Activated CD4-positive, CD25-positive, alpha-beta regulatory T cell treated with anti-CD3 and anti-CD28 coated beads, Interleukin-2, amount 50 U/mL, for 24 hours (primary cell): ENCODE measurements at places on chromosomes 5 and 9.
A peak's percentile ranks its signal among the peaks of the same experiment; 100 is the strongest.

DNA sequence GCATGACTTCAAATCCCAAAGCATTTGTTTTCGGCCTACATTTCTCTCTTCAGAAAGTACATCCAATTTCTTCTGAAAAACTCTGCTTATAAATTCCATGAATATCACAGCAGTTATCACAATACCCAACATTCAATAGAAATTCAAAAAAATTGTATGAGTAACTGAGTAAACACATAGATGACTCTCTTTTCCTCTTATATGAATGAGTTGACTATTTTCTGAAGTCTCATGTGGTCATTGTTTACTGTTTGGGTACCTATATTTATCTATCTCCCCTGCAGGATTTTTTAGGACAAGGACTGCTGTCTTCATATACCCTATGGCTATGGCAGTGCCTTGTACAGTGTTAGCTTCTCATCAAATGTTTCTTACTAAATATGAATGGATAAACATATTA lies 157.1 kb downstream of the HTR1A start:
- no peak for ATAC-seq

- ATAC-seq: peak; percentile 94
These were observed at the start of gene RANBP6 for GRCh38 chr9:6015278-6016157. RANBP6 (minus strand) TSS chr9:6015624; CDS start chr9:6015607, 17 bp downstream.

DNA sequence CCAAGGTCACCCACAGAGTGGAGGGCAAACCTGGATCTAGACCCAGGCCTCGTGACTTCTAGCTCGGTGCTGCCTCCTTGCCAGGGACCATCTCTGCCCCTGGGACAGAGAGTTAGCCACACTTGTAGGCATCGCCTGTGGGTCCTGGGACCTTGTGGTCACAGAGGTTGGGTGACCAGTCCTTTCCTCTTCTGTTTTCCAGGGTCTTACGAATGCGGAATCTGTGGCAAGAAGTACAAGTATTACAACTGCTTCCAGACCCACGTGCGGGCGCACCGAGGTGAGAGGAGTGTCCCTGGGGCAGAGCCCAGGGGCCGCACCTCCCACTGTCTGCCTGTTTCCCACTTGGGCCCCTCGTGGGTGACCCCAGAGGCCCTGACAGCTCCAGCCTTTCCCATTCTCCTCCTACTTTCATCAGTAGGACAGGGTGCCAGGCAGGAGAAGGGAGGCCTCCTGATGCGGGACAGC lies 76.3 kb downstream of the AMBP start:
- ATAC-seq: no peak

- ATAC-seq: no peak
These were observed 239.9 kb downstream of the ATPSCKMT start for GRCh38 chr5:10009802-10010201.

DNA sequence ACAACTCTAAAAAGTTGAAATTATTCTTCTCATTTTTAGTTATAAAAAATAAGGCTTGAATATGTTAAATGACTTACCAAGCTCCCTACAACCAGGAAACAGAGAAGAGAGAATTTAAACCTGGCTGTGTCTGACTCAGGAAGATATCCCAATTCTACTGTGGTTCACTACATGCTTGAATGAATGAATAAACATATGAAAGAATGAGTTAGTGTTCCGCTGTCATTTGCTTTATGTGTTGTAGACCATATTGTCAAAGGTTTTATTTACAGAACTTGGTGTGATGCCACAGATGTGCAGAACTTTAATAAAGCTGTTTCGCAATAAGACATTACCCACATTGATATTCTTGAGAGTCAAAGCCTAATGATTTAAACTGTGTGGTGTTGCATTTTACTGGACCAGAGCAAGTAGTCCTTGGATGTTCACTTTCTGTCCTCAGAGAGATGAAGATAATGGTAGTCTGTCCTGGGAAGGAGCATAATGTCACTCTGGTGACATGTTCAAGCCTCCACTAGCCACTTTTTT lies 313.2 kb downstream of the TRIM32 start:
- no peak for ATAC-seq

DNA sequence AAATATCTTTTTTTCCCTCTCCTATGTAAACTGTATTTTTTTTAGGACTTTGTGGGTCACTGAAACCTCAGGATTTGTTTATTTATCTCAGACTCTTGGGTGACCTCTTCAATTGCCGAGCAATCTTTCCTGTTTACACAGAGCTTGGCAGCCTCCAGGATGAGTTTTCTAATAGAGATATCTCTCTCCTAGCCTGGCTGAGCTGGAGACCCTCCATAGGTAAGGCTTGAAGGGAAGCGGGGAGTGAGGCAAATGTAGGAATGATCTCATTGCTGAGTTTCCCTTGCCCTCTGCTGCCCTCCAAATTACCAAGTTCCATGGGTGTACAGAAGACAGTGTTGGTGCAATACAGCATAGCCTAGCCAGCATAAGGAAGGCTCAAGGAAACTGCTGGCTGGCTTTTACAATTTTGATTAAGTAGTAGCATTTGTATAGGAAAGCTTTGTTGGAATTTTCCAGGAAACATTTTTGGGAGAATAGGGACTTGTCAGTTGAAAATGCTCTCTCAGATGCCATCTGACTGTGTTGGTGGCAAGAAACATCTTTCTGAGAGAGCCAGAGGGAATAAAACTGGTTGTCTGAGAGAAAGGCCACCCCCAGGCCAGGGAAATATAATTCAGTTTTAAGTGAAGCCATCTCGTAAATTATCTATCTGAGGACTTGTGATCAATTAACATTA lies 116.0 kb downstream of the NMUR2 start:
- ATAC-seq: no peak

GRCh38 chr5:153885141-153885540 lies 153.6 kb downstream of the FAM114A2 start:
- no peak for ATAC-seq

DNA sequence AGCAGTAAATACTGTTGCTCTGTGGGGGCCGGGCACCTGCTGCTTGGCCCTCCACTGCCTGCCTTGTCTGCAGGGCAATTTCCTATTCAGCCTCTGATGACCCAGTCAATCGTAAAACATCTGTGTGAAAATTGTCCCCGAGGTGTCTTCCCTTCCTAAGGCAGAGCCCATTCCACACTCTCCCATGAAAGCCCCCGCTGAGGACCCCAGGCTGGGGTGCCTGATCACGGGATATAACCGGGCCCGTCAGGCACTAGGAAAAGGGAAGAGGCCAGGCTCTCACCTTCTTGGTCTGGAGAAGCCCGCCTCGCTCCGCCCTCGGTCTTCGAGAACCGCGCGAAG lies 27.2 kb upstream of the SCGB3A1 start:
- no peak for ATAC-seq

GRCh38 chr9:120937596-120937995 lies 11.0 kb upstream of the TRAF1 start:
- ATAC-seq: no peak

DNA sequence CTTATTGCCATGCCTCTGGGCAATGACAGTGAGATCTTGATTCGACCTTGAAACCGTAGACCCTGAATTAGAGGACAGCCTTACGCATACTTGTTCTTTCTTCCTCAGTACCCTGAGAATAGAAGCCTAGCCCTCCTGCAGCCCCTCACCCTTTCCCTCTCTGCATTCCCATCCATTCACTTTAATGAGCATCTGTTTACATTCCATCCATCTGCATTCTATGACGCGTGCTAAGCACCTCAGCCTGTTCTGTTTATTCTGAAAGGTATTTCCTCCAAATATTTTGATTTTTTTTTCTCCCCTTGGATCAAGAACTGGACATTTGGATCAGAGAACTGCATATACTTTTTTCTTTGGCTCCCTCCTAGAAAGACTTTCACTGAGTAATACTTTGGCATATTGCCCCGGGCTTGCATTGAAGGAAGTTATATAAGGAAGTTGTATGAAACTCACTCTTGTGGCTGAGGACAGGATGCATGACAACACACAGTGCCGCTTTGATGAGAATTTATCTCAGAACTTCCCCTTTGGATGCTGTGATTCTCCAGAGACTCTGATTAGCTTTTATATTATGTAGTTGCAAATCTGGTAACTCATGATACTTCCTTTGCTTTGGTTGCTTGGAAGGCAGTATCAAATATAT lies 15.7 kb downstream of the TMEM8B start:
- ATAC-seq: no peak

- no peak for ATAC-seq
These were observed 133.5 kb downstream of the SGCD start for GRCh38 chr5:156460471-156460870.

- no peak for ATAC-seq
These were observed 41.0 kb downstream of the KCNMB1 start for GRCh38 chr5:170348137-170348633.

DNA sequence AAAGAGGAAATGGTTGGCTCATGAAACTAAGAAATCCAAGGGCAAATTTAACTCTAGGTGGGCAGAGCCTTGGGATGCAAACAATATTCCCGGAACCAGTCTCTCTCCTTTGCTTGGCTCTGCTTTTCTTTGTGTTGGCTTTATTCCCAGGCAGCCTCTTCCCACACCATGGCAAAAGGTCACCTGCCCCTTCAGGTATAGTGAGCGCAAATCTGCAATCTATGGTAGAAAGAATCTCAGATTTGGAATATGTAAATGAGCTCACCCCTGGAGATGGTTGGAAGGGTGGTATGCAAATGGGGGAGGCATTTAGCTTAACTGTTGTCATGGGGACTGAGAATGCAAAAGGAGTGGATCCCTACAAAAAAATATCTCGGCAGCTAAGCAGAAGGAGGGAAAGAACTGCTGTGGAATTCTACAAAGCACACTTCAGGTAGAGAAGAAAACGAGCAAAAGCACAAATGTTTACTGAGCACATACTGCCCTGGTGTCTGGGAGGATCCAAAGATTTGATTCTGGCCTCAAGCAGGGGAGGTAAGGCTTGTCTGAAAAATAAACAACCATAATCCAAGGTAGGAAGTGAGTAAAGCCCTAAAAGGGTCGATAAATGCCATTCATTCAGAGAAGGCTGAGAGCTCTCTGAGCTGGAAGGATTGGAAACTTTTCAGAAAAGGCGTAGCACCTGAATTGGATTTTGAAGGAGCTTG lies 139.7 kb downstream of the TLE1 start:
- ATAC-seq: no peak

DNA sequence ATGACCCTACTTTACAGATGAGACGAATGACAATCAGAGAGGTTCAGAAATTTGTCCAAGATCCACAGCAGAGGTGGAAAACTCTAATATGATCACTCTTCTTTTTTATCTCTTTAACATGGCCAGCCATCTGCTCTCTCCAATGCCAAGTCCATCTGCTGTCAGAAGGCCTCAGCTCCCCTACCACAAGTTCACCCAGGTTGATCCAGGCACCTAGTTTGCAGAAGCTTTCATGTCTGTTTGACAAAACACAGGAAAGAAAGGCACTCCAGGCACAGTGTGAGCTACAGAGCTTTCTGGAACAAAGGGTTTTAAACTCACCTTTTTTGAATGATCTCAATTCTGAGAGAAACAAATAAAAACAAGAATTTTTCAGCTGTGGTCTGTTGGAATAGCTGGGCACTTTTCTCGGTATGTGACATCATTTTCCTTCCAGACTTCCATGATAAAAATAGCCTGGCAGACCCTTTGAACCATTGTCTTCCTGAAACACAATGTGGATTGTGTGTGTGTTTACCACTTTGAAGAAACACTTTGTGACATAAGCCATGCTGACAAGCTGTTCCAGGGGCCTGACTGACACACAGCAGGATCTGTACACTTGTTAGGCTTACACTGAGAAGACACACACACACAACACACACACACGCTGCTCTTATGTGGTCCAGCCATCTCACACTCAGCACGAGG lies 214.3 kb downstream of the AGTPBP1 start:
- ATAC-seq: no peak

DNA sequence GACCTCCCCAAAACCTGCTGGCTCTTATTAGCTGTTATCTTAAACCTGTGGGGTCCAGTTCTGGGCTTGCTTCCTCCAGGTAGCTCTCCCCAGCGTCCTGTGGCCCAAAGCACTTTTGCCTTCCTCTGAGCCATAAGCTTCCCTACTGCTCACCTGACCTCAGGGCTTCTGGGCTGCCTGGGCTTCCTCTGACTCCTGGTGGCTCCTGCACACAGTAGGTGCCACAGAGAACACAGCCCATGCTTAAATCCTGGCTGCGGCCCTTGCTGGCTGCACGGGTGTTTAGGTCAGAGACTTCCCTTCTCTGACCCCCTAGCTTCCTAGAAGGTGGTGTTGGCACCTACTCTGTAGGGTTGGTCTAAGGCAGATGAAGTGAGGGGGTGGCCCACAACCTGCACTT lies 2.5 kb downstream of the RALGDS start:
- no peak for ATAC-seq
